Activated T-helper 1 cell treated with anti-CD3 and anti-CD28 coated beads, Interleukin-2, amount 50 U/mL, for 16 hours (primary cell): ENCODE measurements at places on chromosomes 1 and 21.

GRCh38 chr1:25573591-25573930 is 30.2 kb downstream of the LDLRAP1 start:
- DNase-seq = no peak

DNA sequence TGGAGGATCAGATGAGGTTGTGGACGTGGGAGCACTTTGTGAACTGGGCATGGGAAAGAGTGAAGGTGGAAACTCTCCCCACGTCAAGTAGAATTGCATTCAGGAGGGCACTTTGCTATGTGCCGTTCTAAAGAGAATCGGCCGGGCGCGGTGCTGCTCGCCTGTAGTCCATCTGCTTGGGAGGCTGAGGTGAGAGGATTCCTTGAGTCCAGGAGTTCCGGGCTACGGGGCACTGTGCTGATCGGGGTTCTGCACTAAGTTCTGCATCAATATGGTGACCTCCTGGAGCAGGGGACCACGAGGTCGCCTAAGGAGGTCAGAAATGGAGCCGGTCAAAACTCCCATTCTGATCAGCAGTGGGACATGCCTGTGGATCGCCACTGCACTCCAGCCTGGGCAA is 141.9 kb downstream of the PEX14 start:
- no peak for DNase-seq

DNA sequence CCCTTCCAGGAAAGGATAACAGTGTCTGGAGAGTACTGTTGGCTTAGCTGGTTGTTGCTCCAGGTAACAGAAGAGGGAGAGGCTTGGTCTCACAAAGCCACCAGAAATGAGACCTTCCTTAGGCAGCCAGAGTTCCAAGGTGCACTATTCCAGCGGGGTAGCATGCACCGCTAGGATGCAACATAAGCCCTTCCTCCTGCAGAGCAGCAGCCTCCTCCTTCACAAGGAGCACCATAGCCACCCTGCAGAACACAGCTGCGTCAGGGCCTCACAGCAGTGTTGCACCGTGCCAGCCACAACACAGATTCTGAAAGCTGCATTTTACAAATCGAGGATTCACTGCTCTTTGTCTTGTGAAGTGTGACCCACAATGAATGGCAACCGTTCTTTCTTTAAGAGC is 142.0 kb downstream of the CLIC6 start:
- no peak for DNase-seq

DNA sequence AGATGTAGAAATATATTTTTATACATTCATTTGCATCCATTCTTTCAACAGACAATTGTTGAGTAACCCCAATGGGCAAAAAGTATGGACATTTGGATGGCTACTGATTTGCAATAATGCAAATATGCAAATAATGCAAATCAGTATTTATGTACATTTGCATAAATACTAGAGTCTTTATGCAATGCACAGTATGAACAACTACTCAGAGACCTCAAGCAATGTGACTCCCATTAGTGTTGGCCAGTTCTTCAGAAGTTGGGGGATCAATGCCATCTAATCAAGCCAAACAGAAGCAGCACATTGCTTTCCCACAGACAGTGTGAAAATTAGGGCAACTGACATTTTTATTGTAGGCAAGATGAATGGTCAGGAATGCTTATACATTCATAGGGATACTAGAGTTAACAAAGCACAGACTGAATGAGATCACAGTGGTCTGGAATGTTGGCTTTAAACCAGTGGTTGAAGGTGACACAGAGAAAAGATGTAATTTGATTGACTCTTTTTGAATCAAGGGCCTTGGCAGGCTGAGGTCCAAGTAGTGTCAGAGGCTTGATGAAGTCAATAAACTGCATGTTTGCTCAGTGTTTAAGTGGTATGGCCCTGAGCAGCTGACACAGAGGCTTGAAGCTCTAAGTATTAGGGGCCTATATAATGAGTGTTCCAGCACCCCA is 256.6 kb downstream of the CTH start:
- no peak for DNase-seq

- no peak for DNase-seq
These were observed 95.4 kb downstream of the AHCTF1 start for GRCh38 chr1:246836209-246836966.

DNA sequence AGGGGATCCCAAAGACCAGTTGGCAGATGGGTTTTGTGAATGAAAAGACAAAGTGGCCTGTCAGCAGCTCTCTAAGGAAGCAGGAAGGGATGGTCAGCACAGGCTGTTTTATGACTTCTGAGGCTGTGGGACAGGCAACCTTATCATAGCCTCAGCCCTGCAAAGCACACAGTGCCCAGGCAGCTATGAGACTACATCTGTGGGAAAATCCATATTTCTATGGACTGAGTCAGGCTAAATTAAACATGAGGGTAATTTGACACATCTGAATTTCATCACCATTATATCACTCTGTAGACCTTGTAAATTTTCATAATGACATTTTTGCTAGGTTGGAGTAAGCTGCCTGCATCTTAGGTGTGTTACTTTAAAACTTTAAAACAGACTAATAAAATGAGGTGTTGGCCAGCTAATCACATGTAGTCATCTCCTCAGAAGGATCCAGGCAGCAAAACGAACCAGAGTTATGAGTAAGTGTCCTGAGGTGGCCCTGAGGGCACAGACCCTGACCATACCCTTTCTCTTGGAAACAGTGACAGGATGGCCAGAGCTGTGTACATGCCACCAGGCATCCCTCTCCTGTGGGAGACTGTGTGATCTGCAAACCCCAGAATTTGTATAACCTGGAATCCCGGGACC is 14.6 kb downstream of the NGF start:
- no peak for DNase-seq

- DNase-seq = no peak
These were observed 47.5 kb downstream of the ROR1 start for GRCh38 chr1:63821091-63822005.

GRCh38 chr1:18261891-18262290 is 154.3 kb downstream of the IGSF21 start:
- no peak for DNase-seq

- no peak for DNase-seq
These were observed 65.4 kb upstream of the KRTAP19-8 start for GRCh38 chr21:31103571-31104265.

DNA sequence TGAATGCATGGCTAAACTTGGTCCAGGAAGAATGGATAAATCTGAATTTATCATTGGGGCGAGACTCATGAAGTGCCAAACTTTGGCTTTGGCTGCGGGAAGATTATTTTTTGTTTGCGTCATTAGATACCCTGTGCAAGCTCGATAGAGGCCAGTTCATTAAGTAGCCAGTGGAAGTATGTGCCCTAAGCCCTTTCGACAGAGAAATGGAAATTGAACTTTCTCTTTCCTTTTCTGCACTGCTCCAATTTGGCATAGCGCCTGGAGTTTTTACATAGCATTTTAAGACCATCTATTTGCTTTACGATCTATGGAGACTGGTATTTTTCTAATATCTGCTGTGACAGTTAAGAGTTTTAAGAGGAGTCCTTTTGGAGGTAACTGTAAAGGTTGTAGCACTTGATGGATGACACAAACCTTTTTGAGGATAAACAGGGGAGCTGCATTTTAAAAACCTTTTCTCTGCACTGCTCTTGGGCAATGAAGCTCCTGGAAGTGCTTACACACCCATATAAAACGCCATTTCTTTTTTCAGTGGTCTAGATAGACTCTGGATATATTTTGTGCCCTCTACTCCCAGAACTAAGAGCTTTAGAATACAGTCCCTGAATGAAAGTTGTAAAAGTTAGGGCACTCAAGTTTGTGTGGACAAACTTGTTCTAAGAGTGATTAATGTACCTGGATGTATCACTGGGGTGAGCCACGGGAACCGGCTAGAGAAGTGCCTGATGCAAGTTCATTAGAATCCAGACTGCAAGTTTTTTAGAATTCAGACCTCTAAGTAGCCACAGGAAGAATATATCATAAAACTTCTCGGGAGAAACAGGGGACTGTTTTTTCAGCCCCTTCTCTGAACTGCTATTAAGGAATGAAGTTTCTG is 41.3 kb upstream of the CFHR3 start:
- no peak for DNase-seq

DNA sequence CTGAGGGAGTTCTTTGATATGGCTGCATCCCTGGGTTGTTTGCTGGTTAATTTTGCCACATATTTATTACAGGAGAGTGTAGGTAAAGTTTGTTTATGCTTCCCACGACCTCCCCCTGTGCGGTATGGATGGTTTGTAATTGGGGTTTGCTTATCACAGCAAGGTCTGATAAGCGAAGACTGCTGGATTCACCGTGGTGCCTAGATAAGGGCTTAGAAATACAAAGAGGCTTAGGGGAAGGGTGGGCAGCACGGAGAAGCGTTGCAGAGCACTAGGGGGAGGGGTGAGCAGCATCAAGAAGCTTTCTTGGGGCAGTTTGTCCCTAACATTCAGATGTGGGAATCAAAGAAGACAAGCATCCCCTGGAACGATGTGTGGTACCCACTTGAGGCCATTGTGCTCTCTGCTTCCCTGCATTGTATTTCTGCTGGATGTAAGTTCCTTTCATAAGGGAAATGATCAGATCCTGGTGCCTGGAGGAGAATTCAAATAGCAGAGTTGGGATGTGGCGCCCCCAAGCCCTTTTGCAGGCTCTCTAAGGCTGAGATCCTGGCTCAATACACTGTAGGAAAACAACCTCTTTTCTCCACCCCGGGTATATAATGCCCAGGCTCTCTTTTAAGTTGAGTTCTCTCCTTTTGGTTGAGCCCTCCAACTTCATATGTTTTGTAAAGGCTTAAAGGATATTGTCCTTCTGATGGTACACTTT is 598.1 kb upstream of the ADGRL4 start:
- no peak for DNase-seq

GRCh38 chr1:10617931-10618885 is 143.5 kb downstream of the PEX14 start:
- no peak for DNase-seq

DNA sequence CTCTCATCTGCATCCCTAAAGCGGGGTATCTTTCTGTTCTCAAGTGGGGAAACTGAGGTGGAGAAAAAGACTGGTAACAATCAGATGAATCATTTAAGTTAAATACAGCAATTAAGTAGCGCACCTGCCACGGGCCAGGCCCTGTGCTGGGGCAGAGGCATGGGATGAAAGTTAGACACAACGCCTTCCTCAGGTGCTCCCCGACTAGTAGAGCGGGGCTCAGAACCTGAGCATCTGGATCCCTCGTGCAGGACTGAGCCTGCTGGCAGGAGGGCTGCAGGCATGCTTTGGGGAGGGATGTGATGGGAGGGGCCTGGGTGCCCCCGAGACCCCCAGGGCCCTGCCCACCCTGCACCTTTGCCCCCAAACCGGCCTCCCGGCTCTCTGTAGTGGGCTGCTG is 14.9 kb upstream of the KCNC4 start:
- no peak for DNase-seq

- no peak for DNase-seq
These were observed 482.0 kb downstream of the DISC1 start for GRCh38 chr1:232108598-232108997.

DNA sequence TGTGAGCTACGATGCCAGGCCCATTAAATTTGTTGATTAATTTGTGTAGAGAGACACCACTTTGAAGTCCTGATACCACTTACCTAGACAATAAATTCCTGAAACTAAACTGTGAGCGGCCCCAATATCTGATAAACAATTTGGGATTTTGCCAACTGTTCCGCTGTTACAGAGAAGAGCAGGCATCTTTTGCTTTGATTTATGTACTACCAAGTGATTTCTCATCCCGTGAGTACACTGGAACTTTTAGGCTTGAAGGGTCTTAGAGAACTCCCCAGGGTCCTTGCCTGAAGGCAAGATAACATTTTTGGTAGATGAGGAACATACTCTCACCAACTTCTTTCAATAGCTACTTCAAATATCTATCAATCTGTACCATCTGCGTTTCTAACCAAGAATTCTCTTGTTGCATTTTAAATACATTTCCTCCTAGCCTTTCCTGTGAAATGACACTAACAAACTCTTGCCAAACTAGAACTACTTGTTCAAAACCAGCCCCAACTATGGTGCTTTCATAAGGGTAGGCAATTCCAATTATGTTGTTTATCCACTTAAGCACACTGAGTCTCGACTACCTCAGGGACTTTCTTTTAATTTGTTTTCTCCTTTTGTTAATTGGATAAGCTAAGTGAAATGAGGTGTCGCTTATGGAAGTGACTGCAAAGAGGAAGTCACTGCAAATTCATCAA is 23.2 kb upstream of the SLC30A1 start:
- no peak for DNase-seq

- DNase-seq = no peak
These were observed 540 bp downstream of the CD55 start for GRCh38 chr1:207321790-207322645.
